Activated CD4-positive, alpha-beta T cell treated with anti-CD3 and anti-CD28 coated beads for 48 hours (primary cell): ENCODE measurements at places on chromosomes 13 and 19.

GRCh38 chr13:70042193-70042592 is 65.4 kb upstream of the ATXN8OS start:
- DNase-seq: no peak

DNA sequence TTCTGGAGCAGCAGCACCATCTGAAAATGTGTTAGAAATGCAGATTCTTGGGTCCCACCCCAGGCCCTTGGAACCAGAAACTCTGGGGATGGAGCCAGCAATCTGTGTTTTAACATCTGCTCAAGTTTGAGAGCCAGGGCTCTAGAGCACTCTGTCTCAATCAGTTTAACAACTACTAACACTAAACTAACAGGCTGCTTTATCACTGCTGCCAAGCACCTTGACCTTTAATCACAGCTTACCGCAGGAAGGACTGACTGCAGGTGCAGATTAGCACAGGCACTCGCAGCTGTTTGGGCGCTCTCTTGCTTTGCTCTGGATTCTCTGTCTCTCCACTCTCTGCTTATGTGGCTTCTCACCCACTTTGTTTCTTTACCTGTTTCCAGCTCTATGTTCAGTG is 163.5 kb downstream of the MTUS2 start:
- DNase-seq: no peak

DNA sequence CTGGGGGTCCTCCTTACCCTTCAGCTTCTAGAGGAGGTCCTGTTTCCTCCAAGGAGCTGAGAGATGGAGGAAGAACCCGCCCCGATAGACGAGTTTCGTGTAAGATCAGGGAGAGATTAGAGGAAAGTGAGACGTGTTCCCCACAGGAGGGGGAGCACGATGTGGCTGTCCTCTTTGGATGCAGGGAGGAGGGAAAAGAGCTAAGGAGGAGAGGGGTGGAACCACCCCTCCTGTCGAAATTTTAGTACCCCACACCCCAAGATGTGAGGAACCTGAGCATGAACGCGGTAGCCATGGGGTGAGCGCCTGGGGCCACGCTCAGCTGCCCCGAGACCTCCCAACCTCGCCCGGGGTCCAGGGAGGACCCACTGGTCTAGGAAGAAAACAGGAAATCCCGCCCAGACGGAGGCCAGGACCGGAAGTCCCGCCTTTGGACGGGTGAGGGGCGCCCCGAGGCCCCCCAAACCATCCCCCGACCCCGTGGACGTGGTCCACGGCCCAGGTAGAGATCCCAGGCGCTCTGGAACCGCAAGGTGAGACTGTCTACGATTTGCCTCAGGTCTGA is 1.2 kb downstream of the AKT1S1 start:
- peak; percentile 65 for DNase-seq

- DNase-seq: no peak
Observed at GRCh38 chr13:82565201-82565600, 1317.1 kb downstream of the SLITRK1 start.

DNA sequence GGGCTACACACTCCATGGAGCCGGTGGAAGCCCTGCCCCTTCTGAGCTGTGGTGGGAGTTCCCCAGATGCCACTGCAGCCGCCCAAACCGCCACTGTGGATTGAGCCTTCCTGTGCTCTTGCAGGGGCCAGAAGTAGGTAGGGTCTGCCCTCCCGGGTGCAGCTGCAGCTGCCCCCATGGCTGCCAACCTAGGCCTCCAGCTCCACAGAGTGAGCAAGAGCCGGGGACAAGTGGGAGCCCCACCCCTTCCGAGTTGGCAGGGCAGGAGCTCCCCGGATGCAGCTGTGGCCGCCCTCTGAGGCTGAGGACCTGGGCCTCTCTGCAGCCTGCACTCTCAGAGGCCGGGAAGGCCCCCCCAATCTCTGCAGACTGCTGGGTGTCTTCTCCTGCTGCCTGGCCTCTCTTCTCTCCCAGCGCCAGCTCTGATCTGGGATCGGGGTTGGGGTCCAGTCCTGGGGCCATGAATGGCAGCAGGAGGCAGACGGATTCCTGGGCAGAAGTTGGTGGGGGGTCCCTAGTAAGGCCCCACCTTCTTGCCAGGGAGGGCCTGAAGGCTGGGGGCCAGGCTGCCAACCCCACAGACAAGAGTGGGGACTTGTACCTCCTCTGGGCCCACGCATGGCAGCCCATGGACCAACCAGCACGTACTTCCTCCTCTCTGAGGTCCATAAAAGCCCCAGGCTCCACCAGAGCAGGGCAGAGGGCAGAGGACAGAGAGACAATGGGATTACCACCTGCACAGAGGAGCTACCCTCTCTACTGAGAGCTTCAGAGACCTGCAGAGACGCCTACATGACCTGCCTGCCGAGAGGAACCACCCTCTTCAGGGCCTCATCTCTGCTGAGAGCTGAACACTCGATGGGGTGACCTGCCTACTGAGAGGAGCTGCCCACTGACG is 28.9 kb downstream of the AP2S1 start:
- peak; percentile 72 for DNase-seq

GRCh38 chr13:62357887-62358645 is 942.4 kb upstream of the PCDH20 start:
- no peak for DNase-seq

- DNase-seq: no peak
Observed at GRCh38 chr13:45198924-45199323, 1.9 kb downstream of the KCTD4 start.
